Stromal cell of bone marrow (primary cell): ENCODE measurements at places on chromosomes 2 and 18.

DNA sequence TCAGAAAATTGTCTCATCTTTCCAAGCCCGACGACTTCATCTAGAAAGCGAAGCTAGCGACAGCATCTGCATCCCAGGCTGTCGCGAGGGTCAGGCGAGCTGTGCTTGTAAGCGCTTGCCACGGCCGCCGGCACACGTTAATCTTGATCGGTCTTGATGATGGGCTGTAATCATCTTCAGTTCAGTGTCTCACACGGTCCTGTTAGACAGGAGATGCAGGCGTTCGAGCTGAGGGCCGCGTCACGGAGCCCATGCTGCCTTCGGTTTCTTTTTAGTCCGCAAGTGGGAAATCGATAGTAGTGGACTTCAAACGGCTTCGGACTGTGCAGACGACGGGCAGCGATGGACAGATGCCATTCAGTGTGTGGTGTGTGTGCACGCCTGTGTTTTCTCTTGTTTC lies 43.6 kb downstream of the ADI1 start:
- no peak for DNase-seq

- DNase-seq = peak; percentile 5
These were observed 186.5 kb upstream of the FANCL start for GRCh38 chr2:58427572-58428095.

DNA sequence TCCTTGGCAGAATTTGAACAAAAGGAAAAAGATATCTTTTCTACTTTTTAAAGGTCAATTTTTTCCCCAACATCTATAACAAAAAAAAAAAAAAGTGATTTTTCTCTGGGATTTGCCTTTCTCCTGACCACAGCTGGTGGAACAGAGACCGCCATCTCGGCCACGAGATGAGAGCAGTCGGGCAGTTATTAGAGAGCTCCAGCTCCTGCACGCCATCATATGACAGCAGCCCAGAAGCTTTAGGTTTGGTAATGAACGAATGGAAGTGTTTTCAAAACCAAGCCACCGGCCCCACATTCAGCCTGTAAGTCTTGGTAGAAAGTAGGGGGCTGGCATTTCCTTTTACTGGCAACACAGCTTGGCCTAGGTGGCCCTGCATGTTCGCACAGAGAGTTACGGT lies 94.9 kb upstream of the FZD7 start:
- no peak for DNase-seq

- peak; percentile 59 for DNase-seq
These were observed 43.9 kb upstream of the RFX8 start for GRCh38 chr2:101518578-101519492.

DNA sequence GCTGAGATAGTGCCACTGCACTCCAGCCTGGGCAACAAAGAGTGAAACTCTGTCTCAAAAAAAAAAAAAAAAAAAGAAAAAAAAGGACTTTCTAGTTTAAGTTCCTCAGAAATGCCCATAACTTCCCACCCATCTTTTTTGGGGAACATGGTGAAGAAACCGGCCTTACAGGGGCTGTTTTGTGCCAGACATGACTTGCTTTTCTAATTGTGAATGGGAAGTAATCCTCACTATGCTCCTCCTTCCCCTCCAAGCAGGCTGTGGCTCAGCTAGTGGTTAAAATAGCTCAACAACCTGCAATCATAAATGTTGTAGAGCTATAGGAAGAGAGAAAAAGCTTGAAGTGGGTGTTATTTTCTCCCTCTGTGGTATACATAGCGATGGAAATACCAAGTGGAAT lies 34.1 kb upstream of the OLA1 start:
- DNase-seq = no peak
